Globus pallidus (tissue), 1 donor: ENCODE measurements at places on chromosomes 5 and 9.

- no peak for DNase-seq
These were observed 30.7 kb downstream of the PPARGC1B start for GRCh38 chr5:149760854-149761187.

DNA sequence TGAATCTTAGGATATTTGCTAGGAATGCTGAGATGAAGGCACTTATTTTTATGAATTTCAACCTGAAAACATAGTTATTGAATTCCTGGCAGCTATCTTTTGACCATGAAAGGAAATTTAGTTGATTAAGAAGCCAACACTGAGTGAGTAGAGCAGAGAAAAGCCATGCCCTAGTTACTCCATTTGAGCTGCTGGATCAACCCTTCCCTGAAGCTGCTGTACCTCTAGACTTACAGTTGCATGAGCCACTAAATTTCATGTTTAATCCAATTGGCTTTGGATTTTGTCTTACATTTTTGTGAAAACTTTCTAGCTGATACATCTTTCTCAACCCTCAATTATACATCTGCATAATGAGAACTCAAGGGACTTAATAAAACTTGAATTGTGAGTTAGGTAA lies 54.6 kb downstream of the CDC42SE2 start:
- DNase-seq, result no peak

DNA sequence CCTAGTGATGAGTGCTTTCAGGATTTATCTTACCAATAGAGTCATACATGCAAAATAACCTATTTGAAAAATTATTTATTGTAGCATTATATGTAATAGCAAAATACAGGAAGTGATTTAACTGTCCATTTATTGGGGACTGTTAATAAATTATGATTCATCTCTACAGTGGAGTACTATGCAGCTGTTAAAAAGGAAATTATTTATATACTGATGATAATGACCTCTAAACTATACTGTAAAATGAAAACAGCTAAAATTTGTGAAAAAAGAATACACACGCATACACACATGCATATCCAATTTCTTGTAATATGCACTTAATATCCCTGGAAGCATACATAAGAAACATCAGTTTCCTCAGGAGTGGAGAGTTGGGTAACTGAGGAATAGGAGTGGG lies 58.0 kb upstream of the PALM2AKAP2 start:
- no peak for DNase-seq

GRCh38 chr9:124960409-124960752 lies 19.5 kb upstream of the GOLGA1 start:
- DNase-seq, result no peak

- no peak for DNase-seq
These were observed 87.5 kb upstream of the TLE1 start for GRCh38 chr9:81776834-81777233.

- DNase-seq, result no peak
These were observed 18.8 kb upstream of the OR2S2 start for GRCh38 chr9:35976726-35977125.

DNA sequence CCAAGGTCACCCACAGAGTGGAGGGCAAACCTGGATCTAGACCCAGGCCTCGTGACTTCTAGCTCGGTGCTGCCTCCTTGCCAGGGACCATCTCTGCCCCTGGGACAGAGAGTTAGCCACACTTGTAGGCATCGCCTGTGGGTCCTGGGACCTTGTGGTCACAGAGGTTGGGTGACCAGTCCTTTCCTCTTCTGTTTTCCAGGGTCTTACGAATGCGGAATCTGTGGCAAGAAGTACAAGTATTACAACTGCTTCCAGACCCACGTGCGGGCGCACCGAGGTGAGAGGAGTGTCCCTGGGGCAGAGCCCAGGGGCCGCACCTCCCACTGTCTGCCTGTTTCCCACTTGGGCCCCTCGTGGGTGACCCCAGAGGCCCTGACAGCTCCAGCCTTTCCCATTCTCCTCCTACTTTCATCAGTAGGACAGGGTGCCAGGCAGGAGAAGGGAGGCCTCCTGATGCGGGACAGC lies 76.3 kb downstream of the AMBP start:
- DNase-seq, result no peak

DNA sequence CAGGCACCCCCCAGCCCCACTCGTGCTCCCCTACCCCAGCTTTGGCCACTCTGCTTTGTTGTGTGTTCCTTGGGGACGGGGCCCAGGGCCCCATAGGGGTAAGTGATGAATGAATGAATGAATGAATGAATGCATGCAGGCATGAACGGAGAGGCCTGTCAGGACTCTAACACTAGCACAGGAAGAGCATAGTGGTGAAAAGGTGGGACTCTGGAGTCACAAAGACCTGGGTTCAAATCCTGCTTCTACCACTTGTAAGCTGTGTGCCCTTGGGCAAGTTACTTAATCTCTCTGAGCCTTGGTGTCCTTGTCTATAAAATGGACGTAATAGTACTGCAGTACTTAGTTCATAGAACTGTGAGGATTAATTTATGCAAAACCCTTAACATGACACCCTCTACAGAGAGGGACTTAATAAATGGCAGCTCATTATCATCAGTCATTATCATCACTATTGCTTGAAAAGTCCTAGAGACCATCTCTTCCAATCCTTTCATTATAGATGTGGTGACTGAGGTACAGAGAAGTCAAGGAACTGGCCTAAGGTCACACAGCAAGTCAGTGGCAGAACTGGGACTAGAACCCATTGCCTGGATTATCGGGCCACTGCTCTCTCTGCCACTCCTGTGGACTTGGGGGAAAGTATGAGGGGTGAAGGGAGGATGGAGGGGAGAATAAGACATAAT lies 13.2 kb downstream of the ORM2 start:
- DNase-seq, result no peak

DNA sequence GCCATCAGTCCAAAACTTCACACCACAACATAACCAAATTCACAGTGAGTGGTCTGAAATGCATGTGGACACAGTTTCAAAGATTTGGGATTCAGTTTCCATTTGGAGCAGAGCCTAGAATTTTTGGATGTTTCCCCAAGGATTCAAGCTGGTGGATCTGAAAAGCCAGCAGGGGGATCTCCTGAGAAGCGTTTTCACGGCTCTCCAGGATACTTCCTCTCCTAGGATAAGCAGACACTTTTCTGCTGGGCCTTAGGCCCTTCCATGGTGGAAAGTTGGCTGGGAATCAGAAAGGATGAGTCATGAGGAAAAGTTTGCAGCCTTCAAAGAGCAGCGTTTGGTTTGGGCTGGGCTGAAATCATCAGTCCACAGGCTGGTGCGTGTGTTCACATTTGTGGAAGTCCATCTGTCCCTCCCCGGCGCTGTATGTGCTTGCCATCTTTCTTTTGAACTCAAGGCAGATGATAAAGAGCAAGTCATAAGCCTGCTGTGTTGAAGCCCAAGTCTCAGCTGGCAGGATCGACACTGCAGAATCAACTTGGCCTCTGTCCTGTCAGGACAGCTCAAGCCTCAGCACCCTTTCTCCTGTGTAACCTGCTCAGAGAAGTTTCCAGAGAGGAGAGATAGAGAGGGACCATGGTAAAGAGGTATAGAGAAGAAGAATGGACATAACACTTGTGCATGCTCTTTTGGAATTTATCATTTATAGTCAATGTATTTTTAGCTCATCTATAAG lies 152.6 kb upstream of the MSX2 start:
- peak; percentile 35 for DNase-seq

DNA sequence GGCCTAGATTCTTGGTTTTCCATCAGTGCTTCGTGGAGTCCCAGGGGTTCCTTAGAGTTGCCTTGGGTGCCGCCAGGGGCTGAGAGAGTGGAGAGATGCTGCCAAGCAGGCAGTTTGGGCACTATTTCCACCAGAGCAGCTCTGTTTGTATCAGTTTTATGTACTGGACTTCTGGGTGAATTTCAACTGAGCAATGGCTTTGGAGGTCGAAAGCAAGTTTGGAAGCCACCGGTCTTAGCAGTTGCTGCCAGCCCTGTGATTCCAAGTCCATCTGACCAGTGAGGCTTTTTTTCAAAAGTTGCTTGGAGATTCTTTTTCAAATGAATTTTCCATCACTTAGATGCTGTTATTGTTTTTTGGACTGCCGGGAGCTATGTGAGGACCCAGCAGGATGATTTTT lies 68.5 kb downstream of the ANGPTL2 start:
- DNase-seq, result peak; percentile 31

- DNase-seq, result no peak
These were observed 108.4 kb downstream of the MSX2 start for GRCh38 chr5:174832811-174833210.

GRCh38 chr5:114407783-114408182 lies 45.9 kb downstream of the KCNN2 start:
- DNase-seq, result no peak

GRCh38 chr9:68433531-68434110 lies 77.2 kb downstream of the PGM5 start:
- DNase-seq, result no peak

- DNase-seq, result no peak
These were observed 39.6 kb downstream of the SFXN1 start for GRCh38 chr5:175517824-175518450.

- DNase-seq, result no peak
These were observed 206.5 kb downstream of the PAX5 start for GRCh38 chr9:36827593-36827992.

DNA sequence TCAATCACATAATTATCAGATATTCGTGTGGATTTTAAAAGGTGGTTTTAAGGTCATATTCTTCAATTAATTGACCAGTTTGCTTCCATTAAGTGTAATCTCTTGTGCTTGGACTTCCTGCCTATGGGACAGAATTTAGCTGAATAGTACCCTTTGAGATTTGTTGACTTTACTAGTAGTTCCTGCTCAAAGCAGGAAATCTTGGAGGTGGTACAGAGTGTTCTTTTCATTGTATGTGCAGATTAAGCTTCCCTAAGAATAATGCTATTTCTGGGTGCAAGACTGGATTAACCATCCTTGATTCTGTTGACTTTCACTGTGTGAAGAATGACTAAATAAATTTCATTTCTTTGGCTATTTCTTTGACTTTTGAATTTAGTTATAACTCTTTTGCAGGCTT lies 45.4 kb upstream of the ELL2 start:
- DNase-seq, result no peak

GRCh38 chr5:105840800-105841199 lies 1829.9 kb downstream of the EFNA5 start:
- DNase-seq, result no peak

- DNase-seq, result no peak
These were observed 31.0 kb upstream of the TGFBI start for GRCh38 chr5:135997673-135998335.

DNA sequence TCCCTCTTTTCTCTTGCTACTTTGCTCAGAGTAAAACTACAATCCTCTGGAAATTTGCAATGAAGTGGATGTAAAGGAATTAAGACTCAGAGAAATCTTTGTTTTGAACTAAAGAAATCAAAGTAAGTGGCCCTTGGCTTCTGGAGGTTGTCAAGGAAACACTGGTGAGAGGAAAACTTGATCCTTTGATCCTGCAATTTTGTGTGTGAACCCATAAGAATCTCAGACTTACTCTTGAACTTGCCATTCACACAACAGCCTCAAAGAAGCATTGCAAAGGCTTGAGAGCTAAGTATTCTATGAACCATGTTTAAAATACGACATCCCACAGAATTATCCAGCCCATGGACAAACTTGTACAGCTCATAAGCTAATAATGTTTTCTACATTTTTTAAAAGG lies 827.5 kb downstream of the TAF11L14 start:
- no peak for DNase-seq

DNA sequence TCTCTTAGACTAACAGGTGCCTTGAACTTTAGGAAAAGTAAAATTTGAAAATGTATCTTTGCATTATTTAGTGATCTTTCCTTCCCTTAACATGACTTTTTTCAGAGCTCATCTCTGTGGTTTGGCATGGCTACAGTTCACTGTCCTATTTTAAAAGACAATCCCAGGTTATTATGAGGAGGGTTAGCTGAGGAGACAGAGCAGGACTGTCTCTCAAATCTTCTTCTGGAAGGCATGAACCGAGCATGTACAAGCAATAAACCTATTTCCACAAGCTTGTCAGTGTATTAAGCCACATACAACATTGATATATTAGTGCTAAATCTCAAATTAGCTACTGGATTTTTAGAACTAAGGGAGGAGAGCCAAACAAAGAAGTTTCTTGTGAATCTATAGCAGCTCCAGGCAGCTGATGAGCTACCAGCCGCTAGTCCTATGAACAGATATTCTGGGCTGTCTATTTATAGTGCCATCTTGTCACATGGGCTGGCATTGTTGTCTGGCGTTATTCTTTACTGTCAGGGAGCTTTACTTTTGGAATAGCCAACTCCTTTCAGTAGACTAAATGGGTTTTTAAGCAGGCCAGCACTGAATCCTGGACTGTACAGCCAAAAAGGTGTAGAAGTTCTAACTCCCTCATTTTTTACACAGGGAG lies 171.2 kb upstream of the ACTBL2 start:
- DNase-seq, result peak; percentile 84

DNA sequence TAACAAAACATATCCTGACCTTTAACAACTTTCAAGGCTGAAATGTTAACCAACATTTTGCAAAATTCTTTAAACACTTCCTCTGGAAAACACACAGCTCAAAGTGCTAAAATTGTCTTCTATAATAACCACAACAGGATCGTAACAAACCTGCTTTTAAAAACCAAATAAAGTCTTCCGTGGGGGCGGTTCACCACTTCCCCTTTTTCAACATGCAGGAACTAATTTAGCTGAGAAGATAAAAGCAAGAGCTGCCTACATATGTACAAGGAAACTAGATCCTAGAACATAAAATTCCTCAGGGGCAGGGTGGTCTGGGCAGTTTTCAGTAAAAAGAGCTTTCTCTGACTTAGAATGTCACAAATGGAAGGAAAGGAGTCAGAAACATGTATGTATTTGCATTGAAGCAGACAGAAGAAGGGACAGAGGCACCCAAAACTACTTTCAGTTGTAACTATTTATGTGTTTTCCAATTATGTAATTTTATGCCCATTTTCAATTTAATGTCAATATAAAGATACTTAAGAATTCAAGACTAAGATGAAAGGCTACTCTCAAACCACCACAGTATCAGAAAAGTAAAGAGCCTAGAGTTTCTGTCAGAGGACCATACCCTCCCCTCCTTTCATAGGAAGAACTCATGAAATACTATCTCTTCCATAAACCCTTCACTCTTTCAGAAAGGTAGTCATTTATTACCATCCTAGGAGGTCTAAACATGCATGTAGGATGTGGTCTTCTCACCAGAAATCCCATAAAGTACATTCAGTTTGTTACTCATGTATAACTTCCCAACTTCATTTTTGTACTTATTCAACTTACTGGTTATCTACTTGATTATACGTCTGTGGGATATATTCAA lies 185.9 kb upstream of the RASA1 start:
- DNase-seq, result peak; percentile 40
